ENCODE measurements at places on chromosomes 5 and 9.
A peak's percentile ranks its signal among the peaks of the same experiment; 100 is the strongest.

GRCh38 chr5:105978011-105978410 is 1692.7 kb downstream of the EFNA5 start:
- DNase-seq = no peak

DNA sequence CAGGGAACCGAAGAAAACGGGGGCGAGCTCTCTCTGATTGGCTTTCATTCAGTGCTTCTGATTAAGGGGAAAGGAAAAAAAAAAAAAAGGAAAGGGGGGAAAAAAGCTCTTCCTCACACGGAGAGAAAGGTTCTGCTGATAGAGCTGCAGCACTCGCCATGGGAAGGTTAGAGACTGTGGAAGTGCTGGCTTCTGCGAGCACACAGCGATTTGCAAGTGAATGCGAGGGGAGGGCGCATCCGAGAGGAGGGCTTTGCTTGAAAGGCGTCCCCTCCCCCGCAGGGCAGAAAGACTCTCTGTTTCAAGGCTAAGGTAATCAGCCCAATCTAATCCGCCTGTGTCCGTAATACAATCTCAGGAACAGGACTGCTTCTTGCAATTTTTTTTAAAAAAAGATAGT is at the start of gene CDH10:
TSS of gene CDH10 (minus strand) at position 218 of the 400 bp plus-strand sequence. CDS start 51,488 bp downstream, outside the sequence.
- DNase-seq = no peak

- no peak for DNase-seq
Observed at GRCh38 chr5:66993448-66993847, 203.2 kb downstream of the CD180 start.

GRCh38 chr5:122295138-122295537 is 16.9 kb upstream of the SNCAIP start:
- no peak for DNase-seq

- no peak for DNase-seq
Observed at GRCh38 chr5:129631961-129632360, 115.9 kb upstream of the MINAR2 start.

DNA sequence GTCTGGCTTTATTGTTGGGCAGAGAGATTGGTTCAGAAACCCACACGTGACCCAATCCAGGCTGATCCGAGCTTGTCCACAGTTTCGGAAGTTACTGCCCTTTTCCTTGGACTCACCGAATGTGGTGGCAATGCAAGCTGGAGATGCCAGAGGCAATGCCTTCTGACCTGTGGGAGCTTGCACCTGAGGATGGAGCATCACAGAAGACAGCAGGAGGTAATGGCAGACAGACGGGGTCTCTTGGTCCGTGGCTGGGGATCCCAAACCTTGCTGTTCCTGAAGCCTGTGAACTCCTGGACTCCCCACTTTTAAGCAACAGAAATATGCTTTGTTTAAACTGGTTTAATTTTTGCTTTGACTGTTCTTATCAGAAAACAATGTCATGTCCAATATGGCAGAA is 265.2 kb upstream of the IRX1 start:
- no peak for DNase-seq

- peak; percentile 34 for DNase-seq
Observed at GRCh38 chr5:81750308-81751008, 439 bp downstream of the SSBP2 start.

DNA sequence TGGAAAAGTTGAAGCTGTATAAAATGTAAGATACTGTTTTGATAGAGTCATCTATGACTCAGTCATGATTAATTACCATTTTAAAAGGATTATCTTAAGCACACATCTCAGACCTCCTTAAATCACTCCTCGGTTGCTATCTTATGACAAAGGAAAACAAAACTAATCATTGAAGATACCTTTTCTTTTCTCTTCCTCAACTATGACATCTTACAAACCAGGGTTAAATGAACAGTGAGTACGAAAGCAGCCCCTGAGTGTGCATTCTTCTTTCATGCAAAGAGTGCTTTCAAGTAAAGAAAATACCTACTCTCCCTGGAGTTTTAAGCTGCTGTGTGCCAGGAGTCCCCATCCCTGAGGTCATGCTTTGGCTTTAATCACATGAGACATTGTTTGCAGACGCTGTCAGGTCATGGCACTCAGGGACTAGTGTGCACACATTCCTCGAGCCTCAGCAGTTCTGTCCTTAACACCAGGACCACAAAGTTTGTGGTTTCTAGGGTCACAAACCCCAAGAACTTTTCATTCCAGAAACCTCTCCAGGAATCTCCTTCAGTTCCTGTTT is 86.7 kb upstream of the ICE1 start:
- no peak for DNase-seq

- no peak for DNase-seq
Observed at GRCh38 chr9:113609562-113610318, 146.2 kb downstream of the RGS3 start.

- DNase-seq = no peak
Observed at GRCh38 chr9:126411948-126412284, 85.3 kb downstream of the MVB12B start.

DNA sequence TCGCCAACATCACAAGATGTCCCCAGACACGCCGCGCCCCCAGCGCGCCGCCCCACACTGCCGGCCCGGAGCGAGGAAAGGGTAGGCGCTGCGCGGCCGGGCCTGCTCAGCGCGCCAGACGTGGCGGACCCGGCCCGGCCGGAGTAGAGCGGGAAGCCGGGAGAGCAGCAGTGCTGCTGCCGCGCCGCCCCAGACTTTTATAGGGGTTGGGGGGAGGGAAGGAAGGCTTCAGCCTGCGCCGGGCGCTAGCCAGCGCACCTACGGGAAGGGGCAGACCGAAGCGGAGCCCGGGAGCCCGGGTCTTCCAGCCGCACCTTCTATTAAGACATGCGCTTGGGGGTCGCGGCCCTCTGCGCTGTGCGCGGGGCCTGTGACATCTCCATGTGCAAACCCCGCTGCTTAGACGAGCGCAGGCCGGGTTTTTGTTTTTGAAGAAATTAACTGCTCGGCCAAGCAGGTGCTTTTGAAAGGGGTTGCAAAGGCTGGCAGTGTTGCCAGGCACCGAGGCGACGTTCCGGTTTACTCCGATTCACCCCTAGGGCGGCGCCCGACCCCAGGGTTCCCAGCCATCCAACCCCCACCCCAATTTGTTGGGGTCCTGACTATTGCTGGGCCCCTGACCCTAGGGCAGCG is 353 bp upstream of the PAX5 start:
- DNase-seq = peak; percentile 34

DNA sequence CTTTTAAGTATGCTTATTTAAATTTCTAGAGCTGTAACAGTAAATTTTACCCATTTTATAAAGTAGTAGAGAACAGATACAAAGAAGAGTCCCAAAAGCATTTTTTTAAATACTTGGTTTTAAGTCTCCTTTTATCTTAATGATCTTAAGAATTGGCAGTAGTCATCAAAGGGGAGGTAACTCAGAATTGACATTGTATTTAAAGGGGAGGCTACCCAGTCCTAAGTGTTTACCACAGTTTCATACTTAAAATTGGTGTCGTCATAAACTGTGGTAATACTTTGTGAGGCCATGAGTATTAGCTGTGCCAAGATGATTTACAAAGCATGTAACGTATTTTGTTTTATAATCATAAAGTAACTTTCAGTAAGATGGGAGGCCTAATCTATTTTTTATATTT is 14.8 kb downstream of the SLC25A46 start:
- no peak for DNase-seq

- no peak for DNase-seq
Observed at GRCh38 chr5:133403741-133404364, 208.5 kb downstream of the FSTL4 start.

GRCh38 chr9:137865581-137866145 is 11.9 kb upstream of the CACNA1B start:
- DNase-seq = no peak

DNA sequence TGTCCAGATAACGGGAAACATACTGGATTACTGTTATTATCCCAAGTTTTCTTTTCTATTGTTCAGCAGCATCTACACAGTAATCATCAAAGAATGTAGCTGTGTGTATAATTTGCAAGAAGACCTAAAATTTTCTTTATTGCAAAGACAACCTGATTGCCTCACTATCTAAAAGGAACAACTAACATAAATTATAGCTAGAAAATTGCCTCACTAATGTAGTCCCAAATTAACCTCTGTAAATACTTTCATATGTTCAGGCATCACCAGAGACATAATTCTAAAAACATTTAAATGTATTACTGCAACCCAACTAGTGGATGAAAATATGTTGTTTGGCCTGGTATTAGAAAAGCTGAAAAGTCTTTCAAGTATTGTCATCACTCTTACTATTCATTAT is 275.4 kb downstream of the CDH12 start:
- DNase-seq = no peak

- no peak for DNase-seq
Observed at GRCh38 chr5:136211282-136212040, 18.5 kb upstream of the SMIM32 start.

DNA sequence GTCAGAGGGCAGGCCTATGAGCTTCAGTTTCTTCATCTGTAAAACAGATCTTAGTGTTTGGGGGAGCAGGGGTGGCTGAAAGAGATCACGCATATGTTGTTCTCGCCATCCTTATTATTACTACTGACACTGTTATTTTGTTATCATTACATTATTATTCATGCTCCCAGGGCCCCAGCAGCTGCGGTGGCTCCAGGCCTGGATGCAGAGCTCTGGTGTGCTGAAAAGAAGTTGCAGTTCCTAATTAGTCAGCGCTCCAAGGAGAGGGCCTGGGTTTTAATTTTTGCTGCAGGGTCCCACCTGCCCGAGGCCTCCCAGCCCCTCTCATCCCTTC is 19.5 kb downstream of the CXXC5 start:
- DNase-seq = no peak

- no peak for DNase-seq
Observed at GRCh38 chr5:42309865-42310264, 113.4 kb upstream of the GHR start.

DNA sequence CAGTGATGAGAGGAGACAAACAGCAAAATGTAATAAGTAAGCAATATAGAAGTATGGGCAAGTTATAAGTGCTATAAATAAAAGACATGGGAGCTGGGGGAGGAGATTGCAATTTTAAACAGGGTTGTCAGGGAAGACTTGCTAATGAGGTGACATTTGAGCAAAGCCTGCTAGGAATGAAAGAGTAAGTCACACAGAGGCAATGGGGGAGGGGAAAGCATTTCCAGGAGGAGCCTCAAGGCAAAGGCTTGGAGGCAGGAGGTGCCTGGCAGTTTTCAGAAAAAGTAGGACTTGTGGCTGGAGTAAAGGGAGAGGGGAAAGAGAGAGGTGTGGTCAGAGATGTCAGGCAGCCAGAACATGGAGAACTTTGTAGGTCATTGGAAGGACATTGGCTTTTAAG is 124.4 kb upstream of the NMUR2 start:
- DNase-seq = no peak

- DNase-seq = no peak
Observed at GRCh38 chr9:127300886-127301447, 36.4 kb downstream of the GARNL3 start.

DNA sequence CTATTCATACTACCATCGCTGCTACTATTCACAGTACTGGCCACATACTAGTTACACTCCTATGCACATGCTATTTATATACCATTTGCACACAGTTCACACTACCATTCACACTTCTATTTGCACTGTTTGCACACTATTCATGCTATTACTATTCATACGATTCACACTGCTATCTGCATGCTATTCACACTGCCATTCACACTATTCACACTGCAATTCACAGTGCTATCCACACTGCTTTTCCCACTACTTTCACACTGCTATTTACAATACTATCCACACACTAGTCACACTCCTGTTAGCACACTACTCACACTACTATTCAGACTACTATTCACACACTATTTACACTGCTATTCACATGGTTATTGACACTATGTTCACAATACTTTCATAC is 39.4 kb upstream of the TCF7 start:
- DNase-seq = no peak

DNA sequence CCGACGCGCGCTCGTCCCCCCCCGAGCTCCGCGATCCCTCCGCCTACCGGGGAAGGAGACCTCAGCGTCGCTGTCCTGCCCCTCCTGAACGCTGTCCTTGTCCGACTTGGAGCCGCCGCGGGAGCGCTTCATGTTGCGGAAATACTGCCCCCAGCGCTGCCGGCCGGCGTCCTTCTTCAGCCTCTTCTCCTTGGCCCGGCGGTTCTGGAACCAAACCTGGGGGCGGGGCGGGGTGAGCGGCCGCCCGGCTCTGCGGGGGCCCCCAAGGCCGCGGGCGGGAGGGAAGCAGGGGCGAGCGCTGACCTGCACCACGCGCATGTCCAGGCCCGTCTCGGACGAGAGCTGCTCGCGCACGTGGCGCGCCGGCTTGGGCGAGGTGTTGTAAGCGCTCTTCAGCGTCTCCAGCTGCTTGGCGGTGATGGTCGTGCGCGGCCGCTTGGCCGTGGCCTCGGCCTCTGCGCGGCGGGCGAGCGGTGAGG is 6.3 kb downstream of the LHX3 start:
- no peak for DNase-seq

- no peak for DNase-seq
Observed at GRCh38 chr5:137843676-137844299, 23.9 kb upstream of the MYOT start.

- no peak for DNase-seq
Observed at GRCh38 chr5:76532973-76533372, 90.2 kb downstream of the F2RL2 start.

DNA sequence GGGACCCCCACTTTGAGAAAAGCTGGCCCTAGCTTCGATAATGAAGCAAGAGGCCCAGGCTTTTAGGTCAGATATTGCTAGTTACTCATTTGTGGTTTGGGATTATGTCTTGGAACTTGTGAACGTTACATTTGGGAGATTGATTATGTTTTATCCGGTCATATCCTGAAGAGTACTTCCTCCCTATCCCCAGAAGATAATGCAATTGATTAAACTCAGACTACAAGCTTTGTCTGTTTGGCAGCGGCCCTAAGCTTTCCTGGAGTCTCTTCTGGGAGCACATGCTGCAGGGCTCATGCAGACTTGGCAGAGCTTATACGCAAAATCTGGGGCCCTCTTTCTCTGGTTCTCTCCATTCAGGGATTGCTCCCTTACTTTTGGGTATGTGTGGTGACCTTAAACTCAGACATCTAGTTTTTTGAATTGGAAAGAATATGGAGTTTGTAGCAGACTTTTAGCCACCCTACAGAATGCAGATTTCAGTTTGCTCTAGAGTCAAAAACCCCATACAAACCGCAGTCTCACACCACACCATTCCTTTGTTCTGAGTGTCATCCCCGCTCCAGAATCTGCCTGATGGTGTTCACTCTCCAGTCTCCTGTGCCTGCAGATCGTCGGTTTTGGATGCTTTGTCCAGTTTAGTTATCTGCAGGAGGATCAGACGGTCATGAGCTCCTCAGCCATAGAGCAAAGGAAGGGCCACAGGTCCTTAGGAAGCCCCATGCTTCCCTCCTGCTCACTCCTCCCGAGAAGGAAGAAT is 449.5 kb upstream of the TRPC7 start:
- no peak for DNase-seq

- no peak for DNase-seq
Observed at GRCh38 chr5:33837301-33837700, 54.5 kb downstream of the ADAMTS12 start.

Data from activated naive CD4-positive, alpha-beta T cell treated with anti-CD3 and anti-CD28 coated beads, Interleukin-2, amount 50 U/mL, for 16 hours (primary cell).